ENCODE measurements at places on chromosomes 13 and 19.

DNA sequence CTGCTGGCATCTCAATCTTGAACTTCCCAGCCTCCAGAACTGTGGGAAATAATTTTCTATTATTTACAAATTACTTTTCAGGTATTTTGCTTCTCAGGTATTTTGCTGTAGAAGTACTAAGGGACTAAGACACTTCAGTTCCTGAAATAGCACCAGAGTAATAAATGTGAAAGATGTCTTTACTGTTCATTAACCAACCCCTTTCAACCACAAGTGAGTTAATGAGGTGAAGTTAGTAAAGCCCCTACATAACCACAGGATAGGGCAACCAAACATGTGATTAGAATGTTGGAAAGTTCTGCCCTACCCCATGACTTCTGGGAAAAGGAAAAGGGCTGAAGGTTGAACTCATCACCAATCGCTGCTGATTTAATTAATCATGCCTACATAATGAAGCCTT is 2.7 kb upstream of the ZNF345 start:
- DNase-seq, result no peak

DNA sequence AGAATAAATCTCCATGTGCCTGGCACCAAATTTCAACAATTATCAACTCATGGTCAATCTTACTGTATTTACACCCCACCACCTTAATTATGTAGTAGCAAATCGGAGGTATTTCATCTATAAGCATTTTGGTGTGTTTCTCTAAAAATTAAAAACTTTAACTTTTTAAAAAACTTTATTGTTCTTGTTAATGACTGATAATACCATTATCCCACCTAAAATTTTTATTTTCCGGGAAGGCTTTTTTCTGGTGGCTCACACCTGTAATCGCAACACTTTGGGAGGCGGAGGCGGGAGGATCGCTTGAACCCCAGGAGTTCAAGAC is 453 bp upstream of the PDCD2L start:
- no peak for DNase-seq

DNA sequence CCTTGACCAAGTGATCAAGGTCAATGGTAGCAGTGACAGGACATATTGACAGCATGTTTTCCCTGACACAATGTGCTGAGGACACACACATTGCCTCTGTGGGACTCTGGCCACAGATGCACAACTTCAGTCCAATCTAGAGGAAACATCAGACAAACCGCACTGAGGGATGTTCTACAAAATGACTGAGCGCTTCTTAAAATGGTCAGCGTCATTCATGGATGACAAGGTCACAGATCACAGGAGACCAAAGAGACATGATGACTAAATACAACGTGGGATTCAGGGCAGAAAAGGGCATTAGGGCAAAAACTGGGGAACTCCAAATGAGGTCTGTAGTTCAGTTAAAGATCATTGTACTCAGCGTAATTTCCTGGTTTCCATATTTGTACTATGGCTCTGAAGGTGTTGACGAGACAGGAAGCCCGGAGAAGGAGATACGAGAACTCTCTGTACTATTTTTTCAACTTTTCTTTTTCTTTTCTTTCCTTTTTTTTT is 20.6 kb downstream of the PBX4 start:
- DNase-seq, result no peak

- DNase-seq, result no peak
Observed at GRCh38 chr13:112969692-112970338, 801 bp downstream of the MCF2L start.

- peak; percentile 93 for DNase-seq
Observed at GRCh38 chr13:79631051-79631659, 150.2 kb downstream of the NDFIP2 start.

DNA sequence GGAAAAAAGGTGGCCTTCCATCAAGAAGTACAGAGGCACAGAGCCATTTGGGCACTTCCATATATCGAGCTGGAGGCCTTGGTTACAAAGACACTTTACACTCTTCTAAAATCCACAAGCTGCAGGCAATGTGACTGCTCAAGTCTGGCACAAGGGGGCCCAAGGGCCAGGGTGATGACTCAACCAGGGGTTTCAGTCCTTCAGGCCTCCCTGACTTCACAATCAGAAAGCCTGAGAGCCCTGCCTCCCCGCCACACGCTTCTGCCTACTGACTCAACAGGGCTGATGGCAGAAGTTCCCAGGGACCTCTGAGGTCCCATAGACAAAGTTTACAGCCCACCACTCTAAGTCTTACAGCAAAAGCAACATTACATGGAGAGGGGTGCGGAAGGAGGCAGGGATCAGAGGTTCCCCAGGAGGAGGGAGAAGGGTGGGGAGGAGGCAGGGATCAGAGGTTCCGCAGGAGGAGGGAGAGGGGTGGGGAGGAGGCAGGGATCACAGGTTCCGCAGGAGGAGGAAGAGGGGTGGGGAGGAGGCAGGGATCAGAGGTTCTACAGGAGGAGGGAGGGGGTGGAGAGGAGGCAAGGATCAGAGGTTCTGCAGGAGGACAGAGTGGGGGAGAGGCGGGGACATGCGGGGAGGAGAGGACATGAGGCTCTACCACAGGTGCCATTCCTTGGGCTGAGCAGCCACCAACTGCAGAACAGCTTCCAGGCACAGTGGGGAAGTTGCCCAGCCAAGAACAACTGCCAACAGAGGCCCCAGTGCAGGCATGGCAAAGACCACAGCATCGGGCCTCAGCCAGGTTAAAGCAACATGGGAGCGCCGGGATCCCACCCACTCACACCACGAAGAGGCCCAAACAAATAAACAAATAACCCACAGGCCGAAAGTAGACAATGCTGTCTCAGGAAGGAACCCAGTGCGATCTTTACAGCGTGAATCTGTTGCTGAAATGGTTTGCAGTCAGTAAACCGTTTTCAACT is 52.0 kb downstream of the SLC7A1 start:
- DNase-seq, result peak; percentile 81

GRCh38 chr13:24288870-24289269 is 20.5 kb upstream of the C1QTNF9 start:
- no peak for DNase-seq

- DNase-seq, result peak; percentile 88
Observed at GRCh38 chr13:24160458-24161009, at the start of gene SPATA13. Gene SPATA13 (plus strand): TSS chr13:24160720. CDS start chr13:24222930, 62,210 bp downstream.

- DNase-seq, result no peak
Observed at GRCh38 chr19:8697671-8698432, 743 bp downstream of the ACTL9 start.

DNA sequence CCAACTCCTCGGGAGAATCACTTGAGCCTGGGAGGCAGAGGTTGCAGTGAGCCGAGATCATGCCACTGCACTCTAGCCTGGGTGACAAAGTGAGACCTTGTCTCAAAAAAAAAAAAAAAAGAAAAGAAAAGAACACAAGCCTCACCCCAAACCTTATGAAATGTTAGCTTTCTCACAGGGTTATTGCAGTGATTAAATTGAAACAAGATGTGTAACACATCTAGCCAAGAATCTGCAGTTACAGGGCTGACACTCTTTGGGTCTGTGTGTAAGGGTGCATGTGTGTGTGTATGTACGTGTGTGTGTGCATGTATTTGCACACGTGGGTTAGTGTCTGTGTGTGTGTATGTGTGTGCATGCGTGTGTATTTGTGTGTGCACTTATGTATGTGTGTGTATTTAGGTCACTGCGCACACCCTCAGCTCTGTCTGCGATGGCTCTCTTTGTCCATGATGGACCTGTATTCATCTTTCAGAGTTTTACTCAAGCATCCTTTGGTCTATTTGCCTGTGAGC is 336.3 kb downstream of the UQCRFS1 start:
- DNase-seq, result no peak

GRCh38 chr13:87827479-87827878 is 156.3 kb downstream of the SLITRK5 start:
- DNase-seq, result no peak

- DNase-seq, result no peak
Observed at GRCh38 chr13:22451327-22451741, 729.4 kb upstream of the SGCG start.

GRCh38 chr13:28047757-28048388 is 52.5 kb downstream of the FLT3 start:
- peak; percentile 55 for DNase-seq

DNA sequence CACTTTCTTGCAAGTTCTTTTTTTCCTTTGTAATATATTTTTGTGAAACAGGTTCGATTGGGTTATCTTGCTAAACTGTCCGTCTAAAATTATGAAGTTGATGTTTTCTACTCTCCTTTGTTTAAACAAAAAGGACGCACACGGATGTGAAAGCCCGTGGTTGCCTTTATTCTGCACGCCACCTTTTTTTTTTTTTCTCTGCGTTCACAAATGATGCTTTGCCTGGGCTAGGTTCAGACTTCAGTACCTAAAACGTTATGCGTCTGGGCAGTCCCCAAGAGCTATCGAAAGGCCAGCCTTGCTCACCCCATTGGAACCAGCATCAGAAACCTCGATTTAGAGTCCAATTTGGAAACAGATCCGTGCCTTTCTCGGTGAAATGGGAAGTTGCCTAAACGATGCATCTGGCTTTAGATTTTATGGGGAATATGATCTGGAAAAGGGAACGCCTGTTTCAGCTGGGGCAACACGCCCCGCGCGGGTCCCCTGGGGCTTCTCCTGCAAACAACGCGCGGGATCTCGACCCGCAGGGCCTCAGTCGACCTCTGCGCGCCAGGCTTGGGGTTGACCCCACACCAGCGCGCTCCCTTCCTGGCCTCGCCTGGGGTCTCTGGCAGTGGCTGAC is 113.9 kb downstream of the KCNRG start:
- no peak for DNase-seq

DNA sequence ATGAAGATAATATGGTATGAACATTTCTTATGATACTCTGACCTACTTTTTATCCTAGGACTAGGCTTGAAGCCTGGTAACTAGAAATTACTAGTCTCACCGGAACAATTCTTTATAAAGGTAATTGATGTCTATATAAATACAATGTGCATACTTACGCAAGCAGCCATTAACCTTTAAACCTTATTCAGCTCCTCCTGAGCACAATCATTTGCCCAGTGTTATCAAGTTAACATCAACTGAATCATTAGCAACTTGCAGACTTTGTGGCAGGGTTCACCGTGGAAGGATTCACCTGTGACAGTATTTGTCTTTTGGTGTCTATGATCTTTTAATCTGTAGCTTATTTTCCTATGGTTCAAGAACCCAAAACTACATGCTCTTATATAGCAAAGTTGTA is 508.6 kb upstream of the KLHL1 start:
- DNase-seq, result no peak

DNA sequence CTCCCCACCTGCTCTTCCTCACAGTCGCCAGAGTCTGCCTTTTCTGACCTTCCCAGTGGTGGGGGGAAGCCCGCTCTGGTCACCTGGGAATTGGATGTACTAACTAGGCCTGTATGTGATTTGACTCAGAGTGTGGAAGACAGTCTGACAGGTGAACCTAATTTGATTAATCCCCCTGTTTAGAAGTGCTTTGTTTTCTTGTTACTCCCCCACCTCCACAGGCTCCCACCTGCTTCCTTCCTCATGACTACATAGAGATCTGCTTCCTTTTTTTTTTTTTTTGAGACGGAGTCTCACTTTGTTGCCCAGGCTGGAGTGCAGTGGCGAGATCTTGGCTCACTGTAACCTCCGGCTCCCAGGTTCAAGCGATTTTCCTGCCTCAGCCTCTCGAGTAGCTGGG is 44.0 kb downstream of the COG3 start:
- no peak for DNase-seq

- DNase-seq, result no peak
Observed at GRCh38 chr19:3257071-3257470, 32.6 kb downstream of the CELF5 start.

GRCh38 chr13:67193979-67194378 is 36.2 kb downstream of the PCDH9 start:
- no peak for DNase-seq

DNA sequence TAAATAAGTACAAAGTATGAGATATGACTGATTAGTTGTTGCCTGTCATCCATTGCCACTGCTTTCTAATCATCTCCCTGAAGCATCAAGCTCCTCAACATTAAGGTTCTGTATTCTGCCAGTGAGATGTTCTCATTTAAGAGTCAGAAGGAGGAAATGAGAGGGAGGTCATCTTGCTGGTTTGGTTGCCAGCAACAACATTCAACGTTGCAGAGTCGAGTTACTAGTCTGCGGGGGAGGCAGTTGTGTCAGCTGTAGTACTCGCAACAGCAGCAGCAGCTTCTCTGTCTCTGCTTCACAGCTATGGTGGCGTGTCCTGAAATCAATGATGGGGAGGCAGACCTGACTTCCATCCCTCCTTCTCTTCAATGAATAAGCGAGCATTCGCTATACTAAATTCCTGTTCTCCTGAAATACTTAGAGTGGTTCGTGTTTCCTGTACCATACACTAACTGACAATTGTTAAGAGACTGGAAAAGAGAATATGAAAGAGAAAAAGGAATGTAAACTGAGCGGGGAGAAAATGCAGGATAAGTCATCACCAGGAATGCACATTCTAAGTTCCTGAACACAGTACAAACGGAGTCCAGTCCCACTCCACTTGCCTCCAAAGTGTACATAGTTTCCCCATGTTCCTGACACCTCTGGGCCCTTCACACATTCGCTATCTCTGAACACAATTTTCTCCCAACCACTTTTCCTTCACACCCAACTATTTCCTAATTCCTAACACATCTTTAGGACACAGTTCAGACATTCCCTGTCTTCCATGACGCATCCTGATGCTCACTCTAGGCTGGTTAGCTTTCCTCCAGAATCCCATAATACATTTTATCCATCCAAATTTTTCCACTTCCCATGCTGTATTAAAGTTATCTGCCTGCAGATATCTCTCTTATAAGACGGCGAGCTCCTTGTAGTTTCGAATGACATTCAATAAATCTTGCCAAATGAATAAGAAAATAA is 263.0 kb downstream of the KLF12 start:
- DNase-seq, result peak; percentile 85

GRCh38 chr13:21050288-21051197 is 10.8 kb downstream of the LATS2 start:
- peak; percentile 36 for DNase-seq

- no peak for DNase-seq
Observed at GRCh38 chr19:5478241-5478924, 23.2 kb downstream of the ZNRF4 start.

DNA sequence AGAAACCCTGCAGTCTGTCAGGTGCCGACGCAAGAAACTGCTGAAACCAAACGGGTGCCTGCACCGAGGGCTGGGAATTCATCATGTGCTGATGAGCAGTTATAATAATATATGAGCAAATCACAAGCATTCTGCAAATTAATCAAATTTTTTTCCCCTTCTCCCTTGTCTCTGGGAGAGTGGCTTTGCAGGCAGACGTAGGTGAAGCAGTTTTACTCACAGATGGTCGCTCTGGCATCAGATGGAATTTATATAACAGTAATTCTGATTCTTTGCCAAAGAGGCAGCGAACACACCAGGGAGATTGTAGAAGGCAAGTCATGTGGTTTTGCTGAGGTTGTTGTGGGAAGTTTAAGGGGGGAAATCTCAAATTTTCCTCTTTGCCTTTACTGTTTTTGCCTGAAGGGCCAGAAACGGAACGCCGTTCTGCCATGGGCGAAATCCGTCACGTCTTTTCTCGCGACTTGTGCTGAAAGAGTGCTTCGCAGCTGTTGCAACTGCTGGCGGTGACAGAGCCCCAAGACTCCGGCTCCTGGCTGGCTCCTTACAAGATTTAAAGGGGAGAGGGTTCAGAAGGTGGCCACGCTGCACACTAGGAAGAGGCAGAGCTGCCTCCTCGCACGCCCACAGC is 320.1 kb downstream of the ZNF536 start:
- DNase-seq, result no peak

- no peak for DNase-seq
Observed at GRCh38 chr19:51644636-51645271, 1.9 kb downstream of the SIGLEC14 start.

- peak; percentile 41 for DNase-seq
Observed at GRCh38 chr13:27006519-27007161, 165.0 kb downstream of the USP12 start.

- DNase-seq, result peak; percentile 86
Observed at GRCh38 chr19:24054044-24054935, 32.7 kb upstream of the ZNF254 start.
